ENCODE measurements at places on chromosomes 12 and 14.

GRCh38 chr12:52906191-52906601 is 1.3 kb upstream of the KRT8 start:
- no peak for DNase-seq

- DNase-seq, result no peak
Observed at GRCh38 chr12:131432532-131433260, 278.2 kb upstream of the SFSWAP start.

- peak; percentile 51 for DNase-seq
Observed at GRCh38 chr12:42504049-42504448, 85.5 kb downstream of the PRICKLE1 start.

- no peak for DNase-seq
Observed at GRCh38 chr14:99011385-99011784, 260.6 kb downstream of the BCL11B start.

DNA sequence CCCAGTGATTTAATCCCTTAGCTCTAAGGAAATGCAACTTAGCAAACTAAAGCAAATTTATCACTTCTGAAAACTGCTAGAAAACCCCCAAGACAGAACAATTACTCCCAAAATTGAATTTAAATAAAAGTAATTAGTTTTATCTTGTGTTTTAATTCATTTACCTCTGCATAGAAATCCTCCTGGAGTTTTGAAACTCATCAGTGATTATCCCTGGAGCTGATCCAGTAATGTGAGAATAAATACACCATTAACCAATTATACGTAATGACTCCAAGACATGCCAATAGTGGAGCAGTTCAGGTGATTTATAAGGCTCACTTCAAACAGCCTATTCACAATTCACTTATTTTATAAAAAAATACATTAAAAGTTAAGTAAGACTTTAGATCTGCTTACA is 855.3 kb upstream of the FLRT2 start:
- no peak for DNase-seq

- DNase-seq, result peak; percentile 85
Observed at GRCh38 chr14:50520947-50521815, 11.2 kb downstream of the MAP4K5 start.

- DNase-seq, result peak; percentile 92
Observed at GRCh38 chr12:14417715-14418114, 52.2 kb downstream of the ATF7IP start.

- DNase-seq, result no peak
Observed at GRCh38 chr12:120216742-120217605, 16.1 kb upstream of the RPLP0 start.

- DNase-seq, result peak; percentile 2
Observed at GRCh38 chr14:44287858-44288257, 219.2 kb downstream of the FSCB start.
